Type B pancreatic cell (in vitro differentiated cells): ENCODE measurements at places on chromosomes 6 and 20. TPM values are rescaled to one million over a fixed set of nuclear protein-coding genes. Genes with fewer than 3 reads are reported as not detected.

DNA sequence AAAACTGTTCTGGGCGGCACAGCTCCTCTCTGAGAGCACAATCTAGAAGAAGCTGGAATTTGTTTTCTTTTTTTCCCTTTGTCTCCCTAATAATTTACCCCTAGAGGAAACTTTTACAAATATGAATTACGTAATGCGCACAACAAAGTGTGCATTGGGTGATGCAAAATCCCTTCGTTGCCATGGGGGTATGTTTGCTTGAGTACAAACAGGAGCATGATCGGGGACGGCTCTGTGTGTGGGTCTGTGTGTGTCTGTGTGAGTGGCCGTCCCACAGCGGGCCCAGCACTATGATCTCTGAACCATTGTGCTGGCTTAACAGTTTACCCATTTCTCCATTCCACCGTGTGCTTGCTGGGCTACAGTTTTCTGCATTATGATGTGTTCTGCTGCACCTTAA lies 278.2 kb downstream of the CDC5L start:
- no peak for DNase-seq

Gene HSPA1L
- 1.8 and 1.9 TPM in 2 replicates for total RNA-seq

Gene RAMACL
- 0.85 and 1.5 TPM in 2 replicates for total RNA-seq

DNA sequence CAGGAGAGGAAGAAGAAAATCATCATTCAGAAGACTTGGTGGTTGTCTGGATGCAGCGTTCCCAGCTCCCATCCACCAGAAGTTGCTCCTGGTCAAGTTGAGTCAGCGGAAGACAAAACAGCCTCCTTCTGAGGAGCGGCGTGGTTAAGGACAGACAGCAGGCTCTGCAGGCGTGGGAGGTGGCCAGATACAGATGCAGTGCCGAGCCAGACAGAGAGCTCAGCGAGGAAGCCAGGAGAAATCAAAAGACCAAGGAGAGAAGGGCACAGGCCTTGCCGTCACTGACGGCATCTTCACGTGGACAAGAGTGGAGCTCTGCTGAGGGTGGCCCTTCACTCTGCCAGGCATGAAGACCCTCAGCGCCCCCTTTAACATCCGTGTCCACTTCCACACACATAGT lies 158.5 kb downstream of the THBS2 start:
- DNase-seq, result no peak

DNA sequence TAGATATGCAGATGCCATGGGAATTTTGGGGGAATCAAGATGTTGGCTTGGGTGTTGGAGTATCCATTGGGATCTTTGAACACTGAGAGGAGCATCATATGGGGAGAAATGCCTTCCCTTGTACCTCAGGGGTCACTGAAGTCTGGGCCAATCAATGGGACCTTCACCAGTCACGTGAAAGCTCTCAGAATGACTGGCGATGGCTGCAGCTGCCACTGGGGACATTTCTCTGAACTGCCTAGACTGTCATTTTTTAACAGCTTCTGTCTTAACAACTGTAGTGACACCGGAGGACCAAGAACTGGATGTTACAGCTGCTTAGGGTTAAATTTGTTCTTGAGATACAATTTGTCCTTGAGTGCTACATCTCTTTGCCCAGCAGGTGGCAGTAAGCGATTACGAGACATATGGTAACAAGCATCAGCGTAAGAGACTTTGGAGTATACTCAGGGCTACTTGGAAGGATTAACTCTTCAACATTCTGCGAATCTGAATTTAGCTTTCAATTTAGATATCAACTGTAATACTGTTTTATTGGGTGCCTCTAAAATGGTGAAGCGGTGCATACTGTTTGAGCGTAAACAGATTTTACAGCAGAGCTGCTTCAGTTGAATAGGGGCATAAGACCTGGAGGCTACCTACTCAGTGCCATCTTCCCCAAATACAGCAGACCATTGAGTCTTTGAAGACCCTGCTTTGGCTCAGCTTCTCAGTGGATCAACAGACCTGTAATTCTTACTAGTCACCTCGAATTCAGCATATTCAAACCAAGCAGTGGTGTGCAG lies 36.0 kb downstream of the CCN2 start:
- no peak for DNase-seq

DNA sequence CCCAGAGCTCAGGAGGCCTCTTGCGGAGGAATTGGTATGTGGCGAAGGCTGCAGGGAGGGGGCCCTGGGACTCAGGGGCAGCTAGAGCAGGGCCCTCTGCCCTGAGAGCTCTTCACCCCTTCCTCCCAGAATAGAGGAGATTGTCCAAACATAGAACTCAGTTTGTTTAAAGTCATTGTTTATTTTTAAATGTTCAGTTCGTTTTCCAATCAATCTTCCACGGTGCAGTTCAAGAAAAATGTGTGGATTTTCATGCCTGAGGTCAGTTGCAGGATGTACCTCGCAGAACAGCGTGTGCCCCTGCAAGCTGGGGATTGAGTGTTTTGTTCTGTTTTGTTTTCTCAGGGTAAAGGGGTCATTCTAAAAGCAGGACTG lies 37.2 kb downstream of the MGME1 start:
- DNase-seq, result no peak
